ENCODE measurements at places on chromosomes 16 and 17. TPM values are rescaled to one million over a fixed set of nuclear protein-coding genes. Genes with fewer than 3 reads are reported as not detected.

RRAD gene
- total RNA-seq: 379 TPM

SCARF1 gene
- 0.55 TPM for total RNA-seq

GPR142 gene
- not detected for total RNA-seq

PRCD gene
- total RNA-seq: 5.0 TPM

DNA sequence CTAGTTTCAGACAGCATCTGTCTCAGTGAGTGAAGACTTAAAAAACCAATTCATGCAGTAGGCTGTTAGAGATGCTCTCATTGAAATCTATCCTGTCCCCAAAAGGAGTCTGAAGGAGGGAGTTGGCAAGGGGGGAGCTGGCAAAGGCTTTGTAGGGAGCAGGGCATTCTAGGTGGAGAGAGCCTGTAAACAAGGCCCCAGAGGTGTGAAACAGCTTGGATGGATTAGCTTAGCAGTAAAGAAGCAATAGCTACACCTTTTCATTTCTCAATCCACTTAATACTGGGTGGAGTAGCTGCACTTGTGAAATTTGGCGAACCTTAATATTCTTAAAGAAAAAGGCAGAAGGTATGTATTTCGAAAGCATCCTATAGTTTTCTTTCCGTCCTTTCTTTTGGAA lies 61.8 kb downstream of the KSR1 start:
- no peak for DNase-seq

DNA sequence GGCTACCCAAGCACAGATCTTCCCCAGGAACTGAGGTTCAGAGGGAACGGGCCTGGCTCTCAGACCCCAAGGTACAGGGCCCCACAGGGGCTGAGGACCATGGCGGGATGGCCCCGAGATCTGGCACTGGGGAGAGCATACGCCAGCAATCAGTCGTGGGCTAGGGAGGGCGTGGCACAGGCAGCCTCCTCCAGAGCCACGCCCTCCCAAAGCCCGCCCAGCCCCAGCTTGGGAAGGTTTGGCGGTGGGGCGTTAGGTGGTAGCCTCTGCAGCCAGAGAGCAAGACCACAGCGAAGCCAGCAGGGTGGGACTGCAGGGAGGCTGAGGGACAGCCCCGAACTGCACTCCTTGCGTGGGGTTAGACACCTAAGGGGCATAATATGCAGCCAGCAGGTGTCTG lies 11.6 kb downstream of the WNT9B start:
- DNase-seq: no peak

GRCh38 chr17:17405673-17406072 lies 71.1 kb upstream of the MED9 start:
- DNase-seq: no peak

- peak; percentile 99 for DNase-seq
Measured at GRCh38 chr17:28726627-28727491, 826 bp upstream of the TLCD1 start.

DNA sequence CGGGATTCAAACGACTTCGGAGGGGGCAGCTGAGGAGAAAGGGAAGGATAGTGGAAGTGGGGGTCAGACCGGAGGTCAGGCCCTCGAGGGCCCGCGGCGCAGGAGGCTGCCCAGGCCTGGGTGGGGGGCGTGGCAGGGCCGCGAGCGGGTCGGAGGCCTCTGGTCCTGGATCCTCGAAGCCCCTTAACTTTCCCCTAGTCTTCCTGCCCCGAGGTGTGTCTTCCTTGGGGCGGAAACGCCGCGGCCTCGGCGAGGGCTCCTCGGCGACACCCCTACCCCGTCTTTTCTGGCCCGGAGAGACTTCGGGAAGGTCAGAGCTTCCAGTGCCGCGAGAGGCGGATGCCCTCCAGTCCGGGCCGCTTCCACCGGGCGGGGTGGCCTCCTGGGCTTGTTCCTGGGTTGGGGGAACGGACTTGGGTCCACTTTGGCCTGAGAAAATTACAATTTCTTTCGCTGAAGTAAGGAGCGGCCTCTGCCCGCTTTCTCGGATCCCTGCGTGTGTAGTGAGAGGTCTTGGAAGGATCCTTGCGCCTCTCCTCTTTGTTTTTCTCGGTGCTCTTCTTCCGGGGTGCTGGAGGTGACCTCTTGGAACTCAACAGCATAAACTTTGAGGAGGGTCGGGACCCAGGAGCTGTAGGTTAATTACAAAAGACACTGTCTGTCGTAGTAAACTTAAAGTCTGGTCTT lies 491 bp downstream of the IST1 start:
- DNase-seq: peak; percentile 38
